ENCODE measurements at places on chromosomes 2 and 18.

DNA sequence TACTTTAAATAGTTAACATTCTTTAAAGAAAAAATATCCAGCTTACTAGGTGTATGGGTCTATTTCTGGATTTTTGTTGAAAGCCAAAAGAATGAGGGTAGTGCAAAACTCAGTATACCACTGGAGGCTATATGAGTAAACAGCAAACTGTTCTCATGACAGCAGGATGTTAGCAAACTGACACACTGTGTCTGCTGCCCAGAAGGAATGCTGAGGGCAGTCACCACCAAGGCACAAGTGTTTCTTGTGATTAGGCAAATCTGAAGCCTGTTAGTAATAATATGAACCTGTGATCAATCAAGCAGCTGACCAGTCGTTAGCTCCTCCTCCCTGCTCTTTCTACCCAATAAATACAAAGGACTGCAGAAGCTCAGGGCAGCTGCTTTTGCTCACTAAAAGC is 50.5 kb upstream of the SULT1C3 start:
- H3K4me3 ChIP-seq: no peak overlapping the region
- peaks cover 30% of the 10 kb centered on the region for H3K27me3 ChIP-seq
- H3K27ac ChIP-seq: no peak overlapping the region

DNA sequence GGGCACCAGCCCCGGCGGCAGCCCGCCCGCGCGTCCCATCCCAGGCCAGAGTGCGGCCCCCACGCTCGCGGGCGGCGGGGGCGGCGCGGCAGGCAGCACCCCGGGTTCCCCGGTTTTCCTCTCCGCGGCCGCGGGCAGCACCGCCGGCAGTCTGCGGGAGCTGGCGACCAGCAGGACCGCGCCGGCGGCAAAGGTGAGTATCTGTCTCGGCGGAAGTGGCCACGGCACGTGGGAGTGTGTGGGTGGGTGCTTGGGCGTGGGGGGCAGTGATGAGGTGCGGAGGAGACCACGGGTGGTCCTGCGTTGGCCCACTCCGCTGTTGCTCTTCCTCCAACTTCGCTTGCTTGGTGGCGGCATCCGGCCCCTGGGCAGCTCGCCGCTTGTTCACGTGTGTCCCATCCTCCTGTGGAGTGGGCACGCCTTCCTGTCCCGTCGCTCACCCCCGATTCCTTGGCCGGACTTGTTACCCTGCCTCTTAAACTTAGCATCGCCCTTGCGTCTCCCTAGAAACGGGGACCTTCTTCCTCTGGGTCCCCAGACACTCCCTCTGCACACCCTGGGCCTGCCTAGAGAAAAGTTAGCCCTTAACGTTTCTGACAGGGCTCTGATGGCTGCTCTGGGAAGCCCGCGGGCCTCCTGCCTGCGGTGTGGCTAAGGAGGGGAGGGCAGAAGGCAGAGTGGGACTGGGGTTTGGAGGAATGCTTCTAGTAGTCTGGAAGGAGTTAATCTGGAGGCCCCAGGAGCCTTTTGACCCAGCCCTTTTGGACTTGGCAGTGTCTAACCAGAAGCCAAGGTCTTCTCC is 1.1 kb downstream of the SH3RF3 start:
- DNase-seq: peak; percentile 39
- H3K4me1 ChIP-seq: peaks cover 42% of the 10 kb centered on the region
- H3K36me3 ChIP-seq: peaks cover 2% of the 10 kb centered on the region
- H3K4me3 ChIP-seq: peak overlapping the region; percentile 89

DNA sequence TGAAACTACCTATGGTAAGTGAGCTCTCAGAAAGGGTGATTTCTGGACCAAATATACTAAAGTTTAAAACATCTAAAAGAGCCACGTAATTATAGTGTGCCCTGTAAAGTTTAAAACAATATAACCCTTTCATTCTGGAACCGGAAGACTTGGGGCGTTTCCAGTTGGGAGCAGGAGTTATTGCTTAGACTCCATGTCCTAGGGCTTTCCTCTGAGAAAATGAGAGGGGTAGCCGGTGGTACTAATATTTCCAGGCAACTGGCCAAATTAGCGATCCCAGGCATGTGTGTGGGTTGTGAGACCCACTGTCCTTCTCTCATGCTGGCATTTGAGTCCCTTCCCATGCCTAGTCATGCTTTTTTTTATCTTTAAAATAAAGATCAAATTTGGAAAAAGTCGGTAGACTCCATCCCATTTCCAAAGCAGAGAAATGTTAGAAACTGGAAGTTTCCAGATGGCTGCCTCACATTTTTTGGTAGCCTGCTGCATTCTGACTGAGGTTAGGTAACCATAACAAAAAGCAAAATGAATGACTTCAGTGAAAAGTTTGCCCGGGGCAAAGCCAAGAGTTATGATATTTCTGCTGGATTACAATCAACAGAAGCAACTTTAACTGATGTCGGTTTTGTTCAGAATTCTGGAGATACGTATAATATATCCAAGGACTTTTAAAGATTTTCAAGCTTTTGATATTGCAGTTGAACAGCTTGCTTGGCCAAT is 227.4 kb downstream of the SS18 start:
- no peak overlapping the region for H3K4me3 ChIP-seq
- H3K4me1 ChIP-seq: no peaks in the 10 kb centered on the region
- H3K27ac ChIP-seq: no peak overlapping the region
- DNase-seq: no peak

GRCh38 chr2:229152674-229153073 is 118.4 kb downstream of the PID1 start:
- no peak overlapping the region for H3K4me3 ChIP-seq
- no peaks in the 10 kb centered on the region for H3K27me3 ChIP-seq
- DNase-seq: no peak
- no peaks in the 10 kb centered on the region for H3K36me3 ChIP-seq

- H3K36me3 ChIP-seq: peaks cover 19% of the 10 kb centered on the region
- no peak overlapping the region for H3K4me3 ChIP-seq
- peaks cover 36% of the 10 kb centered on the region for H3K4me1 ChIP-seq
- no peak overlapping the region for H3K27ac ChIP-seq
- no peaks in the 10 kb centered on the region for H3K27me3 ChIP-seq
Observed at GRCh38 chr2:6937157-6937556, 19.9 kb downstream of the RNF144A start.

- no peak overlapping the region for H3K4me3 ChIP-seq
- H3K4me1 ChIP-seq: peaks cover 2% of the 10 kb centered on the region
- no peaks in the 10 kb centered on the region for H3K36me3 ChIP-seq
- no peak for DNase-seq
Observed at GRCh38 chr2:99836690-99837605, 305.4 kb downstream of the AFF3 start.

DNA sequence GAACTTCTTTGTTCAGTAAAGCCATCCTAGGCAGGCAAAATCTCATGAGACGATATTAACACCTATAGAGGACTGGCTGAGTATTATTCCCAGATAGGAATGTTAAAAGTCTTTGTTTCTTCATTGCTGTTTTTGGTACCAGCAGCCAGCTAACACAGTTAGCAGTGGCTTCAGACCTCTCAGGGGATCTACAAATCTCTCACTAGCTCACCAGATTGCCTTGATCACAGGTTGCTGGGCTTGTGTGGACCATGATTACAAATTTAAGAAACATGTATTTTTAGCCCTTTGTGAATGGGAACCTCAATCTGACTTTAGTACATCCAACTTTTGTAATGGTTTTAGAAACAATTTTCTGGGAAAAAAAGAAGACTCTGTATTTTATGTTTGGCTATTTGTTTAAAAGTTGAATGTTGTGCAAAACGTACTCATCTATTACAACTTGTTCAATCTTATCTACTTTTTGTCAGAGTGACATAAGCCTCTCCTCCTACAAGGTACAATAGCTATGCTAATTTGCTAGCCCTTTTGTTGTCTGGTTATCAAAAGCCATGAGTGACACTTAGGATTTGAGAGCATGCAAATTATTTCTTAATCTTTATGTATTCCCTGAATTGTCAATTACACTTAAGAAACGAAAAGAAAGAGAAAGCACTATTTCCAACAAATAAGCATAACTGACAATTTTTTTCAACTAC is 693.1 kb downstream of the ERBB4 start:
- no peaks in the 10 kb centered on the region for H3K36me3 ChIP-seq
- no peak for DNase-seq
- H3K4me1 ChIP-seq: no peaks in the 10 kb centered on the region
- no peak overlapping the region for H3K4me3 ChIP-seq
- H3K27ac ChIP-seq: no peak overlapping the region

GRCh38 chr2:168097431-168097830 is 150.0 kb downstream of the STK39 start:
- H3K27me3 ChIP-seq: no peaks in the 10 kb centered on the region
- no peak overlapping the region for H3K27ac ChIP-seq
- no peak for DNase-seq
- H3K36me3 ChIP-seq: peaks cover 21% of the 10 kb centered on the region

DNA sequence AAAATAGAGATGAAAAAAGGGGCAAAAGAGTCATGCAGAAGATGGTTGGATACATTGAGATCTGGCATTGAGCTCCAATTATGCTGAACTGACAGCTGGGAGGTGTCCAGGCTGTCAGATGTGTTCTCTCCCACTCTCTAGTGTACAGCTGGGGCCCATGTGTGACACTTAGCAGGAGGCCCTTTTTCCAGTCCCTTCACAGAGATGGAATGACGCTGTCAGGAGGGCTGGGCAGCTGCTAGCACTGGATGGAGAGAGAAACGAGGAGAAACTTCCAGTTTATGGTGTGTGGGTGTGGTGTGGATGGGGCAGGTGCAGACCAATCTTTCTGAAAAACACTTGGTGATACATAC is 437.7 kb upstream of the HS6ST1 start:
- no peaks in the 10 kb centered on the region for H3K36me3 ChIP-seq
- no peak for DNase-seq
- peaks cover 14% of the 10 kb centered on the region for H3K4me1 ChIP-seq

- peak overlapping the region; percentile 86 for H3K27ac ChIP-seq
- peaks cover 16% of the 10 kb centered on the region for H3K36me3 ChIP-seq
- peaks cover 32% of the 10 kb centered on the region for H3K27me3 ChIP-seq
- DNase-seq: peak; percentile 83
Observed at GRCh38 chr2:241863536-241863954, 4.9 kb upstream of the PDCD1 start.

DNA sequence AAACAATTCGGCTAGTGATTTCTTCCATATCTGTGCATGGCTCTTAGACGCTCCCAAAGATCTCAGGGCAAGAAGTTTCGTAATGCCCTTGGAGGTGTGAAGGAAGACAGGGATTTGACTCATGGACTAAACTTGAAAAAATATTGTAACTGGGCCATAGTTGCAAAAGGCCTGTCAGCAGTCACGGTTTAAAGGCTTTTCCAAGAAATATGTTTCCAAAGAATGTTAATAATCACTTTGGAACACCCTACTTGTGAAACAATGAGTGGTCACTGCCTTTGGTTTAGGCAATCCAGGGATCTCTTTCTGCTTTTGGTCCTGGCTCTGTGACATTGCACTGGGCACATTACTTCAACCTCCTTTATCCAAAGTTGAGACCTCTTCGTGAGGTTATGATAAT is 102.5 kb upstream of the RASGRP3 start:
- DNase-seq: no peak
- no peaks in the 10 kb centered on the region for H3K4me1 ChIP-seq
- no peak overlapping the region for H3K27ac ChIP-seq
- peaks cover 3% of the 10 kb centered on the region for H3K27me3 ChIP-seq
- H3K36me3 ChIP-seq: no peaks in the 10 kb centered on the region

DNA sequence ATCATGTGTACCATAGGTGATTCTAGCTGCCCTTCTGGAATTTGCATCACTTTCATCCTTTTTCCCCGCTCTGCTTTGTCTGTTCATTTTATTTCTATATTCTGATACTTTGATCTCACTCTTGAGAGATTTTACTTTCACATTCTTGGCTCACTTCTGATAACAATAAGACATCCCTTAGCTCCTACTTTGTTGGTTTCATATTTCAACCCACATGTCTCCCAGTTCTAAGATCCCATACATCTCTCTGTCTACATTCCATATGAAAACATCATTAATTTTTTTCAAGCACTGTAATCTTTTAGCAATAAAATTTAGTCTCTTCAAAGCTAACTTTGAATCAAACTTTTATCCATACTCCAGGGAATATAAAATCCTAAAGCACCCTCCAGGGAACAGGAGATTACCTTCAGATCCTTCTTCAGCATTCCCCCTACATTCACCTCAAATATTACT is 75.6 kb downstream of the COL3A1 start:
- no peak for DNase-seq
- peaks cover 1% of the 10 kb centered on the region for H3K4me1 ChIP-seq
- H3K4me3 ChIP-seq: no peak overlapping the region
- no peaks in the 10 kb centered on the region for H3K36me3 ChIP-seq
- no peak overlapping the region for H3K27ac ChIP-seq

GRCh38 chr18:50594942-50595341 is 35.1 kb downstream of the MAPK4 start:
- no peak overlapping the region for H3K4me3 ChIP-seq
- H3K27ac ChIP-seq: no peak overlapping the region
- DNase-seq: no peak
- no peaks in the 10 kb centered on the region for H3K4me1 ChIP-seq
- no peaks in the 10 kb centered on the region for H3K36me3 ChIP-seq
- no peaks in the 10 kb centered on the region for H3K27me3 ChIP-seq

DNA sequence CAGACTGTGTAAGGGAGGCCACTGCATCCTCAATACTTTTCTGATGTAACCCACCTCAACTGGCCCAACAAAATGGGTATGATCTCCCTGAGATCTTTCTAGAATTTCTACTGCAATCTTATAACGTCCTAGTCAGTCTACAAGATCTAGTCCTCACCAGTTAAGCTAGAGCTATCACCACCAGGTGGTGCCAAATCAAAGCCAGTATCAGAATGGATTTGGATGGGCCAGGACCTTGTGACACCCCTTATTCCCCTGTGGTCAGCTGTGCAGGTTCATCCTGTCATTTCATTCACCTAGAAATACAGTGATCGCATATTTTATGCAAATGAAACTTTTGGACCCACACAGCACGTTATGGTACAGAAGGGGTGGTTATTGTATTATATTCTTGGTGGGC is 90.3 kb downstream of the OLA1 start:
- H3K4me3 ChIP-seq: no peak overlapping the region
- H3K4me1 ChIP-seq: peaks cover 9% of the 10 kb centered on the region
- peak; percentile 6 for DNase-seq
- H3K27ac ChIP-seq: no peak overlapping the region
- H3K36me3 ChIP-seq: peaks cover 33% of the 10 kb centered on the region

DNA sequence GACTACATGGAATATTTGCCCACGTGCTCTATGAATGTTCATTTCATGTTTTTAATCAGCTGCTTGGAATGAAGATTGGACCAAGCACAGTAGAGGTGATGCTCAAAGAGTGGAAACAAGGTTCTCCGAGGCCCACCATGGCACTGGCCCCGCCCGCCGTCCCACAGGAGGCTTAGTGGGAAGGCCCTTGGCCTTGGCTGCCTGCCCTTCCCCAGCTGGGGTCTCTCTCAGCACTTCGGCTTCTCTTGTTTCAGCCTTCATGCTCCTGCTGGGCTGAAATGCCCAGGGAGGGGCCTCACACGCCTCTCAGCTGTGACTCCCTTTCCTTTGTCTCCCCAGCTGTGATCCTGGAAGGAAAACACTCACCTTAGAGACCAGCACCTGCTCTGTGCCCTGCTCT is 833.2 kb downstream of the GALR1 start:
- H3K27ac ChIP-seq: no peak overlapping the region
- H3K27me3 ChIP-seq: no peaks in the 10 kb centered on the region
- H3K4me3 ChIP-seq: no peak overlapping the region

DNA sequence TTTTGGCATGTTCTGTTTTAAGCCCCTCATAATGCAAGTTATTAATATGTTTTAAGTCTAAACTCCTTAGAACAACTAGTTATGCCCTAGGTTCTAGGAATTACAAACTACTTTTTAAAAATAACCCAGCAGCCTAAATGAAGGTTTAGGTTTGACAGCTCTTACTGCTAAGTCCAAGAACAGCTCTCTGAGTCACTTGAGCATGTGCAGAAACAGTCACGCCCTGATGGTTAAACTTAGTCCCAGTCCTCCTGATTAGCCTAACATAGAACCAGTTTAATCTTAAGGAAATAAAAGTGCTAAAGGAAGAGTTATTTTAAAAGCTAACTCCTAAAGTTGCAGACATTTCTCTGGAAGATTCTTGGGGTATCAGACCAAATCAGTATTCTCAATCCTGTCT is 72.5 kb downstream of the RMDN2 start:
- H3K27ac ChIP-seq: no peak overlapping the region
- DNase-seq: no peak
- no peaks in the 10 kb centered on the region for H3K4me1 ChIP-seq
- H3K4me3 ChIP-seq: no peak overlapping the region
- peaks cover 23% of the 10 kb centered on the region for H3K36me3 ChIP-seq
